ENCODE measurements at places on chromosomes 1 and 21. TPM values are rescaled to one million over a fixed set of nuclear protein-coding genes. Genes with fewer than 3 reads are reported as not detected.

Gene BATF3
- total RNA-seq: 56.5 TPM

Gene RIIAD1
- not detected for total RNA-seq

DNA sequence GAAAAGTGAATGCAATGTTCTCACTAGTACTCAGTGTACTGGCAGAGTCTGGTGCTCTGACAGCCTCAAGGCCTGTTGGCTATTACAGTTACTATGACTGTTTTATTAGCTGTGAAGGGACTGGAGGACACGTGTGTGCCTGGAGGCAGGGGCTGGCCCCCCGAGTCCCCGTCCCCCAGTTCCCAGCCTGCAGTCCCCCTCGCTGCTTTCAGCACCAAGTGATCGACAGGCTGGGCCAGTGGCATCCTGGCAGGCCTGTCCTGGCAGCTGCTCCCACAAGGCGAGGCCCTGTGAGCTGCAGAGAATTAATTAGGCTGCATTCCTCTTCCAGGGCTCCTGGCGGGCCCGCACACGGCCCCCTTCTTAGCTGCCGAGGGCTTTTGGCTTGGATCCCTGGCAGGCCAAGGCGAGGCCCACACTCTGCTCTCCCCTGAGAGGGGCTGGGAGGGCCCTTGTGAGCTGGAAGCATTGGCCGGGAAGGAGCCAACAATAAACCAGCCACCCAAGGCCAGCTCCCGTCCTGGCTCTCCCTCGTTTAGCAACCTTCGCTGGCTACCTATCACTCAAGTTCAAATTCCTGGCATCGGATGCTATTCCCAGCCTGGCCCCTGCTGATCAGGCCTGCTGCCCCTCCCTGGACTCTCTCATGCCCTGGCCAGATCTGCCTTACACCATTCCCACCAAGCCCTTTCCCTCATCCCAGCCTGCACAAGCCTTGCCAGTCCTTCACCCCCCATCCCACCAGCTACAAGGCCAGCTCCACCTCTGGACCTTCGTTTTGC, 9.8 kb downstream of the EDN2 start:
- H3K36me3 ChIP-seq: no peaks in the 10 kb centered on the region
- H3K27ac ChIP-seq: no peak overlapping the region
- peaks cover 7% of the 10 kb centered on the region for H3K27me3 ChIP-seq
- no peak for DNase-seq
- no peak overlapping the region for H3K4me3 ChIP-seq

- peaks cover 31% of the 10 kb centered on the region for H3K36me3 ChIP-seq
- H3K27ac ChIP-seq: no peak overlapping the region
- DNase-seq: no peak
- H3K27me3 ChIP-seq: no peaks in the 10 kb centered on the region
- no peak overlapping the region for H3K4me3 ChIP-seq
Observed at GRCh38 chr1:232962761-232963745, 12.6 kb downstream of the NTPCR start.

DNA sequence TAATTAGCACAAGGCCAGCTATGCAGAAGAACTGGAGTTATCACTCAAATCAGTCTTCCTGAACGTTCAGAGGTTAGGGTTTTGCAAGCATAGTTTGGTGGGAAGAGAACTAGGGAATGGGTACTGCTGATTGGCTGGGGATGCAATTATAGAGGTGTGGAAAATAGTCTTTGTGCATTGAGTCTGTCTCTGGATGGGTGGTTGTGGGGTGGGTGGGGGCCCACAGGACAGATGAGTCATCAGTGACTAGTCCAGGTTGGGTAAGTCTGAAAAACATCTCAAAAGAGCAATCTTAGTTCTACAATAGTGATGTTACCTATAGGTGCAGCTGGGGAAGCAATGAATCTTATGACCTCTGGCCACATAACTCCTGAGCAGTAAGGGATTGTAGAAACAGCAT, 89.7 kb upstream of the HMCN1 start:
- H3K36me3 ChIP-seq: peaks cover 48% of the 10 kb centered on the region
- no peak overlapping the region for H3K27ac ChIP-seq
- no peak overlapping the region for H3K4me3 ChIP-seq
- peaks cover 29% of the 10 kb centered on the region for H3K4me1 ChIP-seq
- no peaks in the 10 kb centered on the region for H3K27me3 ChIP-seq

GRCh38 chr1:156478250-156478627, 22.3 kb downstream of the MEF2D start:
- no peak overlapping the region for H3K27ac ChIP-seq
- no peak for DNase-seq
- H3K36me3 ChIP-seq: peaks cover 80% of the 10 kb centered on the region
- H3K4me1 ChIP-seq: peaks cover 44% of the 10 kb centered on the region
- H3K27me3 ChIP-seq: no peaks in the 10 kb centered on the region

DNA sequence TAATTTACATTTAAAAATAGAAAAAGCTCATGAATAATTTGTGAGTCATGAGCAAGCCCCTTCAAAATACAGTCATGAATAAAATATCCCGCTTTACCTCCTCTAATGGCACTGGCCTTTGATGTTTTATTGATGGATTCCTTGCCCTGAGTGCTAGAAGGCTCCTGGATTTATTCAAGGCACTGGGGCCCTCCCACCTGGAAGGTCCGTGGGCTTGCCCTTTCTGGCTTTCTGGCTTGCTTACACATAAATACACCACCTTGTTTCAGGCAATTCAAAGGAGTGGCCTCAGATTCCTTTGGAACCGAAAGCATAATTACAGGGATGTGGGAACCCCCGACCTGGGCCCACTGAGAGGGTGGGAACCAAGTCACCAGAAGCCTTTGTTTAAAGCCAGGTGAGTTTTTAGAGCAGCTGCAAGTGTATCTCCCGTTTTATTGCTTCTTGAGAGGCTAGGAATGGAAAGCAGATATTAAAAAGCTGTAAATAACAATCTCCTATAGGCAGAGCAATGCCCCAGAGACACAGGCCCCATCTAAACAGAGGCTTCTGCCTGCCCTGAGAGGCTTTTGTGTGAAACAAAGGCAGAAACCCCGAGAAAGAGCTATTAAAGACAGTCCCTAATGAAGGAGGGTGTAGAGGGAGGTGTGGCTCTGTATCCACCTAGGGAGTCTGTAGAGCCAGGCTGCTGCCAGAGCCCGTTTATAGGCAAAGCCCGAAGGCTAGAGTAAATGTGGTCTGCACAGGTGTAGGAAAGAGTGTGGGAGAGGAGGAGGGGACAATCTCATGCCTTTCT, 126.4 kb downstream of the FAM78B start:
- H3K4me3 ChIP-seq: no peak overlapping the region
- H3K27me3 ChIP-seq: peaks cover 2% of the 10 kb centered on the region
- no peaks in the 10 kb centered on the region for H3K4me1 ChIP-seq
- DNase-seq: no peak

Gene CELA3A
- total RNA-seq: not detected

GRCh38 chr1:53046930-53047329, 15.1 kb upstream of the PODN start:
- no peak overlapping the region for H3K27ac ChIP-seq
- H3K36me3 ChIP-seq: peaks cover 29% of the 10 kb centered on the region
- peaks cover 9% of the 10 kb centered on the region for H3K4me1 ChIP-seq

DNA sequence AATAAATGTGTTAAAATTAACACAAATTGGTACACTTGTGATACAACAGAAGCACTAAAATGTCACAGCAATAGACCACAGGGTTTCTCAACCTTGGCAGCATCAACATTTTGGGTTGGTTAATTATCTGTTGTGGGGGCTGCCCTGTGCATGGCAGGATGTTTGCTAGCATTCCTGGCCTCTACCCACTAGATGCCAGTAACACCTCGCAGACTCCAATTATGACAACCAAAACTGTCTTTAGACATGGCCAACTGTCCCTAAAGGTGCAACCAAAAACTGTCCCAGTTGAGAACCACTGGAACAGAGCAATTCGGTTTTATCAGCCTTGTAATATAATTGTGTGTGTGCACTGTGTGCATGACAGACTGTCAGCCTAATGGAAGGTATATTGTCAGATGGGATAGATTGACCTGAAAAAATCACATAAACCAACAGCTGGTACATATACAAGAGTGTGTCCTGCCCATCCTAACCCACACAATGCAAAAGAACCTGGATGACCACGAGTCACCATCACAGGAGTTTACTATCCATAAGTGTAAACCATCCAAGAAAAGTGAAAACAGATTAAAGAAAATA, 13.5 kb upstream of the ERG start:
- no peak for DNase-seq
- H3K27me3 ChIP-seq: peaks cover 18% of the 10 kb centered on the region
- peaks cover 9% of the 10 kb centered on the region for H3K4me1 ChIP-seq

Gene CFHR4
- total RNA-seq: not detected

Gene ITPKB
- total RNA-seq: 44.4 TPM

- no peak overlapping the region for H3K27ac ChIP-seq
- H3K4me3 ChIP-seq: no peak overlapping the region
- H3K4me1 ChIP-seq: no peaks in the 10 kb centered on the region
- DNase-seq: no peak
- no peaks in the 10 kb centered on the region for H3K27me3 ChIP-seq
Observed at GRCh38 chr21:15433091-15433490, 296.7 kb upstream of the USP25 start.

Gene AIRE
- 0.58 TPM for total RNA-seq

- H3K4me3 ChIP-seq: no peak overlapping the region
- no peak for DNase-seq
- peaks cover 3% of the 10 kb centered on the region for H3K27me3 ChIP-seq
- H3K27ac ChIP-seq: no peak overlapping the region
Observed at GRCh38 chr1:244952940-244953339, 88.6 kb upstream of the HNRNPU start.

DNA sequence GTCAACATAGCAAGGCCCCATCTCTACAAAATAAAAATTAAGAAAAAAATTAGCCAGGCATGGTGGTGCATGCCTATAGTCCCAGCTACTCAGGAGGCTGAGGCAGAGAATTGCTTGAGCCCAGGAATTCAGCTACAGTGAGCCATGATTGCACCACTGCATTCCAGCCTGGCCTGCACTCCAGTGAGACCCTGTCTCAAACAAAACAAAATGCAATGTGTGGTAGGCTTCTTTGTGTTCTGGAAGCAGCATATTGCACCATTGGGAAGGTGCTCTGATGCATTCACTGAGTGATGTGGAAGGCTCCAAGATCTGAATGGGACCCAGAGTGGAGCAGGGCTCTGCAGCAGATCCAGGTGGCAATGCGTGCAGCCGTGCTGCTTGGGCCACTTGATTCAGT, 99.6 kb upstream of the COG2 start:
- H3K27me3 ChIP-seq: peaks cover 9% of the 10 kb centered on the region
- no peak overlapping the region for H3K27ac ChIP-seq
- no peaks in the 10 kb centered on the region for H3K36me3 ChIP-seq
- H3K4me3 ChIP-seq: no peak overlapping the region
- peaks cover 18% of the 10 kb centered on the region for H3K4me1 ChIP-seq
- DNase-seq: no peak

Gene C4BPB
- total RNA-seq: 1.2 TPM

GRCh38 chr1:198630863-198631262, 8.0 kb upstream of the PTPRC start:
- no peak overlapping the region for H3K27ac ChIP-seq
- peaks cover 90% of the 10 kb centered on the region for H3K4me1 ChIP-seq
- no peak for DNase-seq
- peaks cover 44% of the 10 kb centered on the region for H3K36me3 ChIP-seq

DNA sequence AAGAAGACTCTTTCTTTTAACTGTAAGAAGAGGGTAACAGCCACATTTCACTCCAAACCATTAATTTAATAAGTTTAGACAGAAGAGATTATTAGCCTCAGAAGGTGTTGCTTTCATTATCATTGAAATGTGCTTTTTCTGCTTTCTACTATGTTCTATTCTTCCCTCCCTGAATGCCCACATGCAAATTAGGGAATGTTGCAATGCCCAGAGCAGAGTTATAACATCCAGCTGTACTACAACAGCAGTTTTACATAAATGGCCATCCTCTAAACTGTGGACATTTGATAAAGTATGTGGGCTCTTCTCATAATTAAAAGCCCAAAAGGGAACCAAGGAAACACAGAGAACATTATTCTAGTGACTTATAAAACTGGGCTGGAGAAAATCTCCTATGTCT, 82.2 kb upstream of the SOD1 start:
- H3K27ac ChIP-seq: no peak overlapping the region
- H3K36me3 ChIP-seq: no peaks in the 10 kb centered on the region

DNA sequence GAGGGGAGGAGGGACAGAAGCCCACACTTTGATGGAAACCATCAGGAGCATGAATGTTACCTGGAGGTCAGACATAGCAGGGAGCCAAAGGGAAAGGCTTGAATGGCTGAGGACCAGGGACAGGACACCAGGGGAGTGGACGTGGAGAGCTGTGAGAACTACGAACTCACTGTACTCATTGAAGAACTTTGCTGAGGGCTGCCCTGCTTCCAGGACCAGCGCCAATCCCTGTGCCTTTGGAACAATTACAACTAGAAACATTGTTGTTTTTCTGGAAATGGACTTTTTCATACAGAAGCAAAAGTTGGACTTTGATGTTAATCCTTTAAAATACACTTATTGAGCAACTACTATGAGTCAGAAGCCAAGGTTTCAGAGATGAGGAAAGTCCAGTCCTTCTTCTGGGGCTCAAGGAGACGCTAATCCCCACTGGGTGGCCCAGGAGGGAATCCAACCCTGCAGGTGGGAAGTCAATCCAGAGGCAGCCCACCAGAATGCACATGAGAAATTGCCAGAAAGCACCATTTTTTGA, 12.9 kb downstream of the TSPAN2 start:
- peaks cover 6% of the 10 kb centered on the region for H3K27me3 ChIP-seq
- no peak overlapping the region for H3K27ac ChIP-seq
- H3K4me1 ChIP-seq: peaks cover 11% of the 10 kb centered on the region
- DNase-seq: no peak

DNA sequence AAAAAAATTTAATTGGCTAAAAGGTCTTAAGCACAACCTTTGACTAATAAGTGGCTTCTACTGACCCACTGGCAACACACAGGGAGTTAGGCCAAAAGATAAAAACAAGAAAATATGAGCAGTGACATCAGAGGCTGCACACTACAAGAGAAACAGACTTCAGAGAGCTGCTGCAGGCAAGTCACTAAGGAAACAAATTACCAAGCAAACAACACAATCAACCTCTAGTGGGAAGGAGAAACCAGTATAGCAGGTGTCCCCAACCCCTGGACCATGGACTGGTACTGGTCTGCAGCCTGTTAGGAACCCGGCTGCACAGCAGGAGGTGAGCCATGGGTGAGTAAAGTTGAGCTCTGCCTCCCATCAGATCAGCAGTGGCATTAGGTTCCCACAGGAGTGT, 20.8 kb upstream of the ENSA start:
- H3K27ac ChIP-seq: no peak overlapping the region
- H3K27me3 ChIP-seq: no peaks in the 10 kb centered on the region
- H3K36me3 ChIP-seq: peaks cover 25% of the 10 kb centered on the region
- H3K4me1 ChIP-seq: no peaks in the 10 kb centered on the region
- H3K4me3 ChIP-seq: no peak overlapping the region

Gene MATN1
- total RNA-seq: not detected

DNA sequence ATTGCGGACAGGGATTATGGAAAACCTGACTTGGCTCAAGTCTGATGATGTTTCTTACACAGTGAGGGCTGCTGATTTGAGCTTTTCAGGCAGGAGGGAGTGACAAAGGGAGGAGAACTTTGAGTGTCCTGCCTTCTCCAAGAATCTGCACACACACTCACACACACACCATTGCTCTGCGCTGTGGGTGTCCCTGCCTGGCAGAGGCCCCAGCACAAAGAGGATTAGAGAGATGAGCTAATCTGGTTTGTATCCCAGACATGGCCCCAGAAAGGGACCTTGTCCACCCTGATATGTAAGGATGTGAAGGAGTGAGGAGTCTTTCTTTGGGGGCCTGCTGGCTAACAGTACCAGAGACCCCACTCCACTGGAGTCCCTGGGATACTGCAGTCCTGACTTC, 5.9 kb upstream of the WNT2B start:
- H3K27me3 ChIP-seq: peaks cover 62% of the 10 kb centered on the region
- H3K4me3 ChIP-seq: no peak overlapping the region
- H3K27ac ChIP-seq: no peak overlapping the region
- H3K36me3 ChIP-seq: no peaks in the 10 kb centered on the region
- DNase-seq: no peak

Gene TMEM82
- not detected for total RNA-seq

Gene KCNE2
- not detected for total RNA-seq
